ENCODE measurements at places on chromosomes 2 and 18. TPM values are rescaled to one million over a fixed set of nuclear protein-coding genes. Genes with fewer than 3 reads are reported as not detected.
A peak's percentile ranks its signal among the peaks of the same experiment; 100 is the strongest.

DNA sequence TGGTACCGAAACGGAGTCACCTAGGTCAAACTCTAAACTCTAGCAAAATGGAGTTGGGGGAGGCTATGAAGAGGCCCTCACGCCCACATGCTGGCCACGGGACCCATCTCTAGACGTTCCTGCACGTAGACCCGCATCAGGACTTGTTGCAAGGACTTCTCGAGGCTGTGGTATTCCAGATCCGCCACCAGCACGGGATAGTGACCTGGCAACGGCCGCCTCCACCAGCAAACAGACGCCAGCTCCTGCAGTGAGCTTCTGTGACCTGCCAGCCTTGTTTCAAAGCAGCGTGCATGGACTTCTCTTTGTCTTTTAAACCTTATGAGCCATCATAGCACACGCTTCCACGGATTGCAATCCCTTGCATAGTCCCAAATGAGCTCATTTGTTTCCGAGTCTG lies 40.3 kb upstream of the RALBP1 start:
- no peak for DNase-seq

DNA sequence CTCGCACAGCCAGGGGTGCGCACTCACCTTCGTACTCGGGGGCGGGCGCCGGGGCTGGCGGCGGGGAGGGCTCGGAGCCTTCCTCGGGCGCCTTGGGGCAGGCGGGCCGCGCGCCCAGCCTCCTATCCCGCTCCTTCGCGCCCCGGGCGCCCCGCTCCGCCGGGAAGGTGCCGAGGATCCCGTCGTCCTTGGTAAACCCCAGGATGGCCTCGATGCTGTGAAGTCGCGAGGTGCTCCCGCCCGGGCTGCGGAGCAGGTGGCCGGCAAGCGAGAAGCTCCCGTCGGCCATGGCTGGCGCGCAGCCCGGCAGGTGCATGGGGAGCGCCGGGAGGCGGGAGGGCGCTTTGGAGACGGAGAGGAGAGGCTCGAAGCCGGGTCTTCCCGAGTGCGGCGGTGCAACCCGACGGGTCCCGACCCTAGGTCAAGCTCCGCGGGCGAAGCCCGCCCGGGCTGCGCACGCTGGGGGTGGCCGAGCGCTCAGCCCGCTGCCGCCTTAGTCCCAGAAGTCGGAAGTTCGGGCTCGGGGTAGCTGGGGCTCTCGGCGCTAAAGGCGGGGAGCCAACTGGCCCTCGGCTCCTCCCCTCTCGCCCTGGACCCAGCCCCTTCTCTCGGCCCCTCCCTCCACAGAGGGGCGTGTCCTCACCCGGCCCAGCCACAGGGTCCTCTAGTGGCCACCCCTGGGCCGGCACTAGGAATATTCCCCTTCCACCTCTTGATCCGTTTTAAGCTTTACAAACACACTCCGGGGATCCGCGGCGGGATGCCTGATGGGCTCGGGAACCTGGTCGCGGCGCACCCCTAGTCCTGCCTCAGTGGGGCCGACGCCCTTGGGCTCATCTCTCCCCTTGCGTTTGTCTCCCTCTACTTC lies at the start of gene RAX:
Gene RAX, minus strand, starts transcription at position 564 of the 868 bp plus-strand sequence. Its CDS starts 248 bp downstream, at position 316.
- peak; percentile 70 for DNase-seq

Gene CYTIP
- total RNA-seq = 45.5 TPM

Gene EPHA4
- 0.27 TPM for total RNA-seq

Gene SCYGR4
- not detected for total RNA-seq

Measured in hematopoietic multipotent progenitor cell (in vitro differentiated cells).